ENCODE measurements at places on chromosomes 7 and 10. TPM values are rescaled to one million over a fixed set of nuclear protein-coding genes. Genes with fewer than 3 reads are reported as not detected.

DNA sequence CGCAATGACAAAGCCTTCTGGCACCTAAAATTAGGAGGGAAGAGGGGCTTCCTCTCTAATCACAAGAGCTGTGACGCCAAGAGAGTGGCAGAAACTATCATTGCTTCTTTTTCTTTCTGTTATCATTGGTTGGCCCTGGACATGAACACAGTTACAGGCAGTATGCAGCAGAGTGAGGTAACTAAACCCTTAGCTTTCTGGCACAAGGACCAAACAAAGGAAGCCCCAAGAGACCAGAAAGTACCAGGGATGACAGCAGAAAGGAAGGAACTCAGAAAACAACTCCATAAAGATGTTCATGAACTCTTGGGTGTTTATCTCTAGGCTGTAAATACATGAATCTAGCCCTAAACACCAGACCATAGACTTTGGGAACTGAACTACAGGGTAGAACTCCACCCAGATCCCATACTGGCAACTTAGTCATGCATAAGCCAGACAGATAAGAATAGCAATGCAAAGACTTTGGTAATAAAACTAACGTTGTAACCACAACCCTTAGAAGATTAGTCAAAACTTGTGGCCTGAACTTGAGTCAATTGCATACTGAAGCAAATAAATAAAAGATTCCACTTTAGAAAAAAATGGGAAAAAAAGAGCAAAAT is 195.7 kb upstream of the PTN start:
- DNase-seq = no peak

DNA sequence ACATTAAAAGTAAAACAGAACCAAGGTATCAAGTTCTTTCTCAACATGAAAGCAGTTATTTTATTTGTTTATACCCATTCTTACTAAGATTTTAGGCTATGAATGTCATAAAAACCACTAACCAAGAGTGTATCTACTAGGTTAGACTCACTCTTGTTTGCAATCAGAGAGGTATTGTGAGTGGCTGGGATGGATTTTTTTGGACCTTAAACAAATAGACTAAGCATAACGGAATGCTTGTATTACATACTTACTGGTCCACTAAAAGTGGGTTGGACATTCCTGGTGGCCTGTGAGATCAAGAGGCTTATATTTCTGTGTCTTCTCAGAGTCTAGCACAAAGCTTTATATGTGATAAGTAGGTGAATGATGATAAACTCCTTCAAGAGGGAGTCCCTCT is 32.6 kb upstream of the CBLL1 start:
- DNase-seq = no peak

DNA sequence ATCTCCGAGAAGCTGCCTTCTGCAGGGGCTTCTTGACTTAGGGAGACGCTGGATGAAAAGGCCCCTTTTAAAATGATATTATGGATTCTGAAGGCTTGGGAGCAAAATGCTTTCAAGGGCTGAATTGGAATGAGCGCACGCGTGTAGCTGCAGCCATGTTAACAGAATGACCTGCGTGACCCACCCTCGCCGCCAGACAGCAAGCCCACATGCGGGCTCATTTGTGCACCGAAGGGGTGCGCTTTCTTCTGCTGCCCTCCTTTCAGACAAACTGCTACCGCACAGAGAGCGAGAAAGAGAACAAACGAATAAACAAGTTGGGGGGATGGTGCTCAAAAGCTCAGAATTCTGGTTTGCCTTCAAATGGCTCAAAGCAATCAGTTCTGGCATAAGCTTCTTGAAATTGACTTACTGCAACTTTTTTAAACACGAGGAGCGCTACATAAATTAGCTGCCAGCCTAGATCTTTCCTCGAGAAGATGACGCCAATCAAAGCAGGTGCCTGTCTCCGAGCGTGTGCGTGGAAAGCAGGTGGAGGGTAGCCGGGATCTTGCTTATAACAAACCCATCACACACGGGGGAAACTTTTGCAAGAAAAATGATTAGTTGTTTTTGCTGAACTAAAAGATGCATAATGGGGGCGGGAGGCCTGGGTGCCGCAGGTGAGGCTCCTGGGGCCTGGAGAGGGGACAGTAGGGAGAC is 268.4 kb downstream of the MAD1L1 start:
- no peak for DNase-seq

CAMK2B gene
- total RNA-seq = 0.14 TPM

PIP gene
- total RNA-seq = not detected
